Smooth muscle cell of the umbilical artery (primary cell): ENCODE measurements at places on chromosomes 5 and 9. TPM values are rescaled to one million over a fixed set of nuclear protein-coding genes. Genes with fewer than 3 reads are reported as not detected.

SOHLH1 gene
- not detected in 2 replicates for total RNA-seq

PSD2 gene
- under 0.01 and 0.05 TPM in 2 replicates for total RNA-seq

INSL4 gene
- total RNA-seq = not detected in 2 replicates

IL5 gene
- total RNA-seq = not detected in 2 replicates

FAM170A gene
- not detected in 2 replicates for total RNA-seq

ANKRD55 gene
- total RNA-seq = under 0.01 TPM in 1 of 2 replicates, not detected in the other

PCDHB1 gene
- not detected in 2 replicates for total RNA-seq

STXBP1 gene
- 37.7 and 50.8 TPM in 2 replicates for total RNA-seq

FAM174A gene
- total RNA-seq = 34.7 and 45.7 TPM in 2 replicates

CSF1R gene
- total RNA-seq = 0.28 and 0.89 TPM in 2 replicates

C5orf52 gene
- total RNA-seq = not detected in 2 replicates

GMCL2 gene
- not detected in 2 replicates for total RNA-seq

LCN15 gene
- total RNA-seq = not detected in 2 replicates

MACIR gene
- 8.0 and 26.0 TPM in 2 replicates for total RNA-seq

GRXCR2 gene
- total RNA-seq = not detected in 2 replicates

C9orf153 gene
- total RNA-seq = 0.30 and 1.1 TPM in 2 replicates

NUTM2F gene
- not detected in 2 replicates for total RNA-seq

ASPN gene
- total RNA-seq = 0.05 TPM in 1 of 2 replicates, not detected in the other

CERCAM gene
- 158 and 228 TPM in 2 replicates for total RNA-seq

TTC33 gene
- 14.7 and 16.3 TPM in 2 replicates for total RNA-seq

PPP3R2 gene
- total RNA-seq = not detected in 2 replicates

CCDC192 gene
- total RNA-seq = not detected in 2 replicates

MYMK gene
- not detected in 2 replicates for total RNA-seq

ABLIM3 gene
- total RNA-seq = 4.2 and 11.3 TPM in 2 replicates

DAB2IP gene
- 8.3 and 20.1 TPM in 2 replicates for total RNA-seq

KCNV2 gene
- not detected in 2 replicates for total RNA-seq

SAXO1 gene
- total RNA-seq = 0.05 TPM in 1 of 2 replicates, not detected in the other

FOXI1 gene
- total RNA-seq = not detected in 2 replicates

TMEM174 gene
- total RNA-seq = not detected in 2 replicates

RNF183 gene
- not detected in 2 replicates for total RNA-seq

MELK gene
- 3.0 and 20.4 TPM in 2 replicates for total RNA-seq

GFPT2 gene
- total RNA-seq = 233 and 276 TPM in 2 replicates

ADAMTS2 gene
- 113 and 161 TPM in 2 replicates for total RNA-seq

ZNF367 gene
- 0.30 and 3.4 TPM in 2 replicates for total RNA-seq

TMEFF1 gene
- total RNA-seq = 5.3 and 6.1 TPM in 2 replicates

SMU1 gene
- total RNA-seq = 29.0 and 33.6 TPM in 2 replicates

GABRA6 gene
- not detected in 2 replicates for total RNA-seq

NR2F1-AS1 gene
- total RNA-seq = 15.4 and 17.1 TPM in 2 replicates

MINAR2 gene
- total RNA-seq = not detected in 2 replicates

LIX1 gene
- total RNA-seq = 0.89 TPM in 1 of 2 replicates, not detected in the other

RNF224 gene
- total RNA-seq = not detected in 2 replicates

MOB3B gene
- 0.18 and 0.30 TPM in 2 replicates for total RNA-seq

TTLL11 gene
- 3.6 and 4.6 TPM in 2 replicates for total RNA-seq

STPG3 gene
- total RNA-seq = not detected in 2 replicates

KCNIP1 gene
- total RNA-seq = not detected in 2 replicates

PSIP1 gene
- total RNA-seq = 15.4 and 28.8 TPM in 2 replicates

EIF4E1B gene
- total RNA-seq = not detected in 2 replicates

ARSI gene
- 60.5 and 118 TPM in 2 replicates for total RNA-seq

SGTB gene
- total RNA-seq = 14.3 and 26.7 TPM in 2 replicates

FRRS1L gene
- total RNA-seq = under 0.01 and 0.28 TPM in 2 replicates

FOXE1 gene
- not detected in 2 replicates for total RNA-seq

GRAMD2B gene
- 17.8 and 22.3 TPM in 2 replicates for total RNA-seq

PCDHA2 gene
- 0.05 TPM in 1 of 2 replicates, not detected in the other for total RNA-seq

LEAP2 gene
- 0.18 and 0.30 TPM in 2 replicates for total RNA-seq
